ENCODE measurements at places on chromosomes 7 and 10. TPM values are rescaled to one million over a fixed set of nuclear protein-coding genes. Genes with fewer than 3 reads are reported as not detected.

DNA sequence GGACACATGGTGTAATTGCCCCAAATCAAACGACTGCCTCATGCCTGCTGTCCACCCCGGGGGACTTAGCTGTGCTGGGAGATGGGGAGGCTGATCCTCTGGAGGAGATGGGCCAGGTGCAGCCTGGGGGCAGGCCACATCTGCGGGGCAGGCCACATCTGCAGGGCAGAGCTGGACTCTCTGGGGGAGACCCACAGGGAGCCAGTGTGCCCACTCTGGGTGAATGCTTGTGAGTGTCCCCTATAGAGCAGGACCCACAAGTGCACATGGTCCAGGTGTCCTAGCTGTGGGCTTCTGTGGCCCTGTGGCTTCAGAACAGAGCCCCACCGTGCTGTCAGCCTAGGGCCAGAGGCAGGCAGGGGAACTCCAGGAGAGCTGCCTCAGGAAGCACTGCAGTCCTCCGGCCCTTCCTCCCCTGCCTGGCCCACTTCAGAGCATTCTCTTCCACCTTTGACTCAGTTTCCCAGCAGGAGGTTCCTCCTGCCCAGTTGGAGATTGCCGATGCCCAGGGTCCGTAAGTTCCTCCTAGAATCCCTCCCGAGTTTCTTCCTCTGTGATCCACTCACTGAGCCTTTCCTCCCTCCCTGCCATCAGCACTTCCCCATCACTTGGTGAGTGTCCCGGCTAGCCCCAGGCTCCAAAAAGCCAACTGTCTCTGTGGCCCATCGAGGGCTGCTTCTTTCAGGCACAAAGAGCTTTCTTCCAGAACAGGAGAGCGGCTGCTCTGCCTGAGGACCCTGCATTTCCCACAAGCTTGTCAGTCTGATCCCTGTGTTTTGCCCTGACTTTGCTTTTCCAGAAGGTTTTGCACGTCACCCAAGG lies 50.3 kb downstream of the ADCYAP1R1 start:
- peak; percentile 67 for DNase-seq

DNA sequence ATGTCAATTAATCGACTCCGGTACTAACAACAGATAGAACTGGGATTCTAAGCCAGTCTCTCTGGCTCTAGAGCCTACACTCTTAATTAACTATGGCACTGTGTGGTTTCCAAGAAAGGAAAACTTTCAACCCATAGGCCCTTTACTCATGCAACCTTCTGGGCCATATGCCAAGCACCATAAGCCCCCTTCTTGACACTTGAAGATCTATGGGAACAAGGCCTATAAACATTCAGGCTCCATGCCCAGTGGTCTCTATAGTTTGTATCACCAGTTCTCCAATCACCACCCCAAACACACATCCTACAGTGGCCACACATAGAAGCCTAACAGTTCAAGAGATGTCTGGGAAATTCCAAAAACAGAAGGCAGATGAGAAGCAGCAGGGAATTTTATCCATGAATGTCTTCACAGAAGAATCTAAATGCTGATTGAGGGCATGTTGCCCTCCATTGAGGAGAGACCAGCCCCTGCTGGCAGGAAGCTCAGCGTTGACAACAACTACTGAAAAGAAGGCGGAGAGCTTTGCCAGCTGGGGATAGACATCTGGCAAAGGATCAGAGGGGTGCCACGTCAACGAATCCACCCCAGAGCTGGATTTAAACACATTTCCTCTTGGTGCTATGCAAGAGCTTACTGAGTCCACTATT lies 64.4 kb downstream of the GRM3 start:
- DNase-seq, result no peak

HMX2 gene
- not detected for total RNA-seq

DNA sequence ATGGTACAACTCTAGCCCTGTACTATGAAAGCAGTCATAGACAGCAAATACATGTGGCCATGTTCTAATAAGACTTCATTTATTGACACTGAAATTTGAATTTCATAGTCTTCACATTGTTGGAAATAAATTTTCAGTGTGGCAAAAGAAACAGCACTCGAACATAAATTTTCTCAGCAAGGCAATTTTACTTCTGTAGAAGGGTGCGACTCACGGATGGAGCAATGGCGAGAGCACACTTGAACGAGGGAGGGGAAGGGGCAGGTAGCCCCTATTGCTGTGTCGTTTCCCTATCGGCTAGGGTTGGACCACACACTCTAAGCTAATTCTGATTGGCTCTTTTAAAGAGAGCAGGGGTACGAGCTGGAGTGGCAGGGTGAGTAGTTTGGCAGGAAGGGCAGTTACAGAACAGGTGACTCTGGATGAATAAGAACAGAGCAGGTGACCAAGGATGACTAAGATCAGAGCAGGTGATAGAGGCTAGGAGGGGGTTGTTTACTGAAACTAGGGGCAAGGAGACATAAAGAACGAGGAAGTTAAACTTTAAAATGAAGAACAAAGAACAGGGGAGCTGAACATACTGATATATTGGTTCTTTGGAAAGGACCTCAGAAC lies 52.0 kb downstream of the LRRC4 start:
- no peak for DNase-seq

ENTPD1 gene
- total RNA-seq, result 25.4 TPM

DNA sequence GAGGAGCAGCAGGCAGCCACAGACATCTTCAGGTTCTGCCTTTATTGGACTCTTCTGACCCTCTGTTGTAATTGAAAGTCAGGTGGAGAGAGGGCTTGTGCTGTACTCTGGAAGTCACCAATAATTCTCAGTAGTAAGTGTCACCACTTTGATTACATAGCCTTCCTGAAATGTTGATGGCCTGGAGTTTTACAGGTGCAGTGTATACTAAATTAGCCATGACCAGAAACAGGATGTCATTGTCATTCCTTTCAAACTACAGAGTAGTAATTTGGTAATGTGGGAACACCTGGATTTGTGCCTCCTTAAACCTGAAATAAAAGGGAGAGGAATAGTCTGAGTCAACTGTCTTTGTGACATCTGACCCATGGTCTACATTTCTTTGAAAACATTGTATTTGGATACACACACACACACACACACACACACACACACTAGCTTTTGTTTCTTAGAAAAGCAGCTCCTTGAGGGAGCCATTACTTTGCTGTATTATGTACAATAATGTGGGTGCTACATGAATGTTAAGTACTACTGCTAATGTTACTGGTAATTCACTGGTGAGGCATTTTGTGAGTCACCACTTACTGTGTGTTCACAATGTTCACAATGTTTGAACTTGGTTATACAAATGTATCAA lies 19.6 kb downstream of the ARL4A start:
- no peak for DNase-seq

CRYGN gene
- total RNA-seq, result 1.5 TPM

Data from mesenteric fat pad (tissue), 1 donor.